ENCODE measurements at places on chromosomes 3 and 15. TPM values are rescaled to one million over a fixed set of nuclear protein-coding genes. Genes with fewer than 3 reads are reported as not detected.

FETUB gene
- not detected for total RNA-seq

KCNH8 gene
- total RNA-seq, result 0.54 TPM

ZNF662 gene
- 7.3 TPM for total RNA-seq

SLC27A2 gene
- total RNA-seq, result 49.8 TPM

GHSR gene
- not detected for total RNA-seq

GOLGA6L22 gene
- total RNA-seq, result not detected

GOLGA8S gene
- 0.27 TPM for total RNA-seq

GOLGA8K gene
- total RNA-seq, result 1.9 TPM

LRTM1 gene
- not detected for total RNA-seq

TMCO5A gene
- not detected for total RNA-seq

- DNase-seq, result no peak
These were observed 169.1 kb upstream of the SEMA6D start for GRCh38 chr15:47548231-47548630.

- no peak for DNase-seq
These were observed 88.2 kb downstream of the CPN2 start for GRCh38 chr3:194262925-194263305.

DNA sequence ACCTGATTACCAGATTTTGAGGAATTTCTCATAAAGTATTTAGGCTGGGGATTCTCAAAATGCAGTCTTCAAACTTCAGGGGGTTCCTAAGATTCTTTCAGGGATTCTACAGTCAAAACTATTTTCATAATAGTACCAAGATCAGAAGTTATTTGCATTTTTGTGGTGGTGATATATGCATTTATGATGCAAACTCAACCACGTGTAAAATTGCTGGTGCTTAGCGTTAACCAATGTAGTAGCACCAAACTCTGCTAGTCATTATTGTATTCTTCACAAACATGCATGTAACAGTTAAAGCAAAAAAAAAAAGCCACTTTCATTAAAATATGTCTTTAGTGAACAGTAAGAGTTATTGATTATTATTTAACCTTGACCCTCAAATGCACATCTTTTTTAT, 274.9 kb upstream of the DNAJC19 start:
- no peak for DNase-seq

GRCh38 chr15:38190501-38190900, 62.1 kb upstream of the SPRED1 start:
- DNase-seq, result no peak

DNA sequence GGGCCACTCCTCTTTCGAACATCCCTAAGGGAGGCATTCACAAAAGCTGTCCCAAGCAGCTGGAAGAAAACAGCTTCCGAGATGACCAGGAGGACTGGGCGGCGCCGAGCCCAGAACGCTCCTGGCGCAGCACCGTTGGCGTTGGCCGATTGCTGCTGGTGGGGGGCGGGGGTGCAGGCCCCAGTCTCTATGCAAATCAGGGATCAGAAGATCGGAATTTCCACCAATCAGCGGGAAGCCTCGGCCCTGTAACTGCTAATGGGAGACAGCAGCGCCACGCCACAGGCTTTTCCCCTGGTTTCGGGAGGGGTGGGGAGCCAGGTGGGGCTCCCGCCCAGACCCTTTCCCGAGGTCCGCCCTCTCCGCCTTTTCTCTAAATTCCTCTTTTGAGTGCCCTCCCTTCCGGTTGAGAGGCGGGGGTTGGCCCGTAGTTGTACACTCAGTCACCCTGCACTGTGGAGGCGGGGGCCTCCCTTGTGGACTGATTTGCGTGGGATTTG, 27.0 kb downstream of the HMCES start:
- peak; percentile 76 for DNase-seq

DNA sequence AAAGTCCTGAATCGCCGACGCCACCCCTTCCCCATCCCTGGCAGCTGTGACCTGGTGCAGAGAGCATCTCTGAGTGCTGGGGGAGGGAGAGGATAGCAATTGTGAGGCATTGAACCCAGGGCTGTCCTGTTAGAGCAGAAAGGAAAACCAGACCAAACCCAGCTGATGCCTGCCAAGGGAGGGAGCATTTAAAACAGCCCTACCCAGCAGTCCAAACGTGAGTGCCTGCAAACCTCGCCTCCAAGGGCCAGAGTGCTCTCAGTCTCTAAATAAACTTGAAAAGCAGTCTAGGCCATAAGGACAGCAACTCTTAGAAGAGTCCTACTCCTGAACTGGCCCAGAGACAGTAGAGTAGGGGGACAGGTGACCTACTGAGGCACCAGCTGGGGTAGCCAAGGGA, 20.0 kb upstream of the LARS2 start:
- no peak for DNase-seq

- DNase-seq, result no peak
These were observed 683 bp upstream of the CPEB1 start for GRCh38 chr15:82647835-82648256.

DNA sequence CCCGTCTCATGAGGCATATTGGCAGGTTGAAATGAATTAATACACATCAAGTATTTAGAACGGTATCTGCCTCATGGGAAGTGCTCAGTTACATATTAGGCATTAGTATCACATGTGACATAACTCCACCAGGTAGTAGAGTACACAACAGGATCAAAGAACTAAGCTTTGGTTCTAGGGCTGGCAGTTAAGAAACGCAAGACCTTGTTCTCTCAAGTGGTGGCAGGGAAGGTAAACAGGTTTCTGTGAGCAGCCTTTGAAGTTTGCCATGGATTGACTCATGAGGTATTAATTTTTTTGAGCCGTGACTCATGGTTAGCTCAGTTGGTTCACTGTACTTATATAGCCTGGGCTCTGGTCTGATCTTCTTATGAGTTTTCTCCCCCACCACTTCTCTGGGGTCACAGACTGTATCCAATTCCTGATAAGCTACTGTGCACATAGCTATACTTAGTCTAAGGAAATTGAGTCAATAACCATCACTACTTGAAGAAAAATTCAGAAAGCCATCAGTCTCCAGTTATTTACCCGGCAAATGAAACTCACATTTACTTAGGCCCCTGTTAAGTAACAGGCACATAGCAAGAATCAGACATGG, 155.6 kb upstream of the STT3B start:
- no peak for DNase-seq

DNA sequence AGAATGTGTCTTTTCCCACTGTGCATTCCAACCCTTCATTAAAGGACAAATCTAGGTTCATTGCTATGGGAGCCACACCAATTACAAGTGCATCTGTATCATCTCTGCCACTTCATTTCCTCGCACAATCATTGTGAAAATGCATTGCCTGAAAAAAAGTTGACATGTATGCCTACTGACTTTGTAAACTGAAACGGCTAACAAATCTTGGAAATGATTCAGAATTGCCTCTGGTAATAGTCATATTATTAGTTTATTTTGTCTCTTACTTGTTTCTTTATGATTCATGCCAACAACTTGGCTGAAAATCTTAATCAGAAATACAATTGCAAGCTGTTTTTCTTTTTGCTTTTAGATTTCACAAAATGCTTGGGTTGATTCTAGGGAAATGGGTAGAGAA, 497.1 kb downstream of the ZIC1 start:
- no peak for DNase-seq

- no peak for DNase-seq
These were observed 7.3 kb downstream of the ILDR1 start for GRCh38 chr3:122014741-122015140.

- no peak for DNase-seq
These were observed 349 bp downstream of the PPIB start for GRCh38 chr15:64162478-64162868.

- DNase-seq, result no peak
These were observed 141.0 kb upstream of the RASGRP1 start for GRCh38 chr15:38705436-38706219.

DNA sequence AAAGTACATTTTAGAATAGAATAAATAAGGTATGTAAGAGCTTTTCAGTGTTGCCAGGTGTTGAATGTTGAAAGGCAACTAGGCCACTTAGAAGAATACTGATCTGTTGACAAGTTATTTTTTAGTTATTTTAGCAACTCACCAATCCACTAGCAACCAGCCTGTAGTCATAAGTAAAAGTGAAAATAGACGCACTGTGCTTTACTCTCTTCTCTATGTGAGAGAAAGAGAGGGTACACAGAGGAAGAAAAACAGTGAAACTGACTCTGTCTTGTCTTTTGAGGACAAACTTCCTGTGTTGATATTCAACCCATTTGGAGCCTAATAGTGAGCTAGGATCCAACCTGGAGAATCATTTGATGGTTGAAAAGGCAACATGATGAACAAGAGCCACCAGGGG, 327.1 kb upstream of the GOLIM4 start:
- no peak for DNase-seq

GRCh38 chr3:21067031-21067813, 683.8 kb downstream of the ZNF385D start:
- DNase-seq, result no peak
